Activated CD4-positive, alpha-beta T cell treated with anti-CD3 and anti-CD28 coated beads, Interleukin-2, Interleukin-4, amounts not matched to agents 100 ng/mL and 50 ng/mL, durations not matched to agents 16 hours and 8 hours (primary cell): ENCODE measurements at places on chromosomes 2 and 18.

- no peak for DNase-seq
Measured at GRCh38 chr2:216495656-216496055, 3.0 kb upstream of the RPL37A start.

GRCh38 chr2:240959214-240959940 is 39.0 kb upstream of the SNED1 start:
- DNase-seq, result no peak

GRCh38 chr2:110931648-110932047 is 189.1 kb upstream of the BCL2L11 start:
- DNase-seq, result no peak

GRCh38 chr2:213237251-213237650 is 47.0 kb upstream of the SPAG16 start:
- DNase-seq, result no peak

DNA sequence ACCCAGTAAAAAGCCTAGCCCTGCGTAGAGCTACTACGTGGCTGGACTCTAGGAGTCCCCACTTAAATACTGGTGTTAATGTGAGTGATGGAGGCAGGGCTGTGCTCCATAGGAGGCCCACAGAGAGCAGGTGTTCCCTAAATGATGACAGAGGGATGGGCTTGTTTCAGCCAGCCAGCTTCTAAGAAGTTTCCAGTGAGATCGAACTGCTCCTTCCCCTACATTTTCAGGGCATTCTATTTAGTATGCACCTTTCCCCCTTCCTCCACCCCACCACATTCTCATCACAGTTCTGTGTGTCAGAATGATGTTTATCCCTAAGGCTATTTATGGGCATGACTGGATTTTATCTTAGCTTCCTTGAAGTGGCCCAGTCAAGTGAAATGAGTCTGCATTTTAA is 213.0 kb downstream of the TRIB2 start:
- no peak for DNase-seq

GRCh38 chr2:214492152-214492551 is 81.3 kb downstream of the VWC2L start:
- no peak for DNase-seq

DNA sequence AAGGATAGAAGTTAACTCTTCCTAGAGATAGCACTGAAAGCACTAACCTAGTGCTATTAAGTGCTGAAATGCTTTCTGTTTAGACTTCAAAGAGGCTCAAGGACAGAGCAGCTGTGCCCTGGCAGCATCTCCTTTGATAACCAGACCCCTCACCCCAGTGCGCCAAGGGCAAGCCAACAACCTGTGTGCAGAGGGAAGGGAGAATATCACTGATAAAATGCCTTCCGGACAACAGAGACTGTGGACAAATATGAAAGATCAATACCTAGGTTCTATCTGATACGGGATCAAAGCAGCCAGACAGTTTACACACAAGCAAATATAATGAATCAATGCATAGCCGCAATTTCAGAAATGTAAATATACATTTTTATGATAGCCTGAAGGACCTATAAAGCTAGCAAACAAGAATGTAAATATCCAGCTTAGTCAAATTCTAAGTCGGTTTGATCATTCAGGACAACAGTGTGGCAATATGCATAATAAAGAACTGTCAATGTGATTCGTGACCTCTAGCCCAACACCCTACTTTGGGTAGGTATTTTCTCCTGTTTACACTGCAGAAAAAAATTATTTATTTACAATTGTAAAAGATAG is 91.8 kb upstream of the RFX8 start:
- no peak for DNase-seq

DNA sequence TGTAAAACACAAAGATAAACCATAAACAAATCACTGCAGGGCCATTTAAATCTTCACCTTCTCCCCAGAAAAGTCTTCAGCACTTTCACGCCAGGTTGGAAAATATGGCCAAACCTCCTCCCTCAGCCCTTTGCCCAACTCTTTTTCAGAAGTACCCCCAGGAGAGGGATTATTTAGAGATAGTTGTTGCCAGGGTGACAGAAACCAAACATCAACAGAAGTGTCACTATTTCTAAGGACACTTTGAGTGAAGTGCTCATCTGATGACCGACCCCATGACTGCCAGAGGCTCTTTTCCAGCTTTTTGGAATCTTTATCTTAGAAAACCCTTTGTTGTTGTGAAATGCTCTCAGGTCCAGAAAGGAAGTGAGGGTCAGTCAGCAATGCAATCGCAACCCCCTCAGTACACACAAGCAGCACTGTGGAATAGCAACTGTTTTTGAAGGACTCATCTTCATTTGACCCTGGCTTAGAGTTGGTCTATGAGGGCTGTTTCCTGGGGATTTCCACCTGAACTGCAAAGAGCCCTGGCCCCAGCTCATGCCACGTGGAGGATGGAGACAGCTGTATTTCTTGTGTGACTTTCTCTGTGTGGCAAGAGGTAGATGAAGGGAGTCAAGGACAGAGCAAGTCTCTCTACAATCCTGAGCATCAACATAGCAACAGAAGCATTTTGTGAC is 114.0 kb upstream of the STON1 start:
- no peak for DNase-seq

DNA sequence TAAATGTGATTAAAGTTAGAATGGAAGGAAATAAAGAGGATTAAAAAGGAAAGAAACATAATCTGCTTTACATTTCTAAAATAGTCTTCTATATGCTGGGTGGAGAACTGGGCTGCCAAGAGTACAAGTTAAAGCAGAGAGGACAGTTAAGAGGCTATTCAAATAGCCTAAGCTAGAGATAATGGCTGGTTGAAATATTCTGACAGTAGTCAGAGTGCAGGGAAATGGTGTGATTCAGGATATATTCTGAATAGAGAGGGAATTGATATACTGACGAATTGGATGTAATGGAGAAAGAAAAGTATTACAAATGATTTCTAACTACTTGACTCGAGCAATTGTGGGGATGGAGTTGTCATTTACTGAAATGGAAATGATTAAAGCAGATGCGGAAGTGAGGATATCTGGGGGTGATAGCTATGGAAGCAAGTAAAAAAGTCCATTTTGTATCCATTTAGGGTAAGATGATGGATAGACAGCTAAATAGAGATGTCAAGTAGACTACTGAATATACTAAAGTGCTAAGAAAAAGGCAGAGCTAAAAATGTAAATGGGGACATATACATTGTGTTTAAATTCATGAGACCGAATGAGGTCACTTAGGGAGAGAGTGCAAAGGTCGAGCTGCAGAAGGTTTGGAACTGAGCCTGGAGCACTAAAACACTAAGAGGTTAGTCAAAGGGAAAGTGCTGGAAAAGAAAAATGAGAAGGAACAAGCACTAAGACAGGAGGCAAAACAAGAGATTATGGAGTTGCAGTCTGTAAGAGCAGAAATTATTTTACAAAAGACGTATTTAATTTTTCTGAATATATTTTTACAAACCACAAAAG is 696.8 kb downstream of the LRRTM4 start:
- DNase-seq, result no peak

GRCh38 chr2:208415897-208416296 is 9.3 kb downstream of the PTH2R start:
- DNase-seq, result peak; percentile 69

DNA sequence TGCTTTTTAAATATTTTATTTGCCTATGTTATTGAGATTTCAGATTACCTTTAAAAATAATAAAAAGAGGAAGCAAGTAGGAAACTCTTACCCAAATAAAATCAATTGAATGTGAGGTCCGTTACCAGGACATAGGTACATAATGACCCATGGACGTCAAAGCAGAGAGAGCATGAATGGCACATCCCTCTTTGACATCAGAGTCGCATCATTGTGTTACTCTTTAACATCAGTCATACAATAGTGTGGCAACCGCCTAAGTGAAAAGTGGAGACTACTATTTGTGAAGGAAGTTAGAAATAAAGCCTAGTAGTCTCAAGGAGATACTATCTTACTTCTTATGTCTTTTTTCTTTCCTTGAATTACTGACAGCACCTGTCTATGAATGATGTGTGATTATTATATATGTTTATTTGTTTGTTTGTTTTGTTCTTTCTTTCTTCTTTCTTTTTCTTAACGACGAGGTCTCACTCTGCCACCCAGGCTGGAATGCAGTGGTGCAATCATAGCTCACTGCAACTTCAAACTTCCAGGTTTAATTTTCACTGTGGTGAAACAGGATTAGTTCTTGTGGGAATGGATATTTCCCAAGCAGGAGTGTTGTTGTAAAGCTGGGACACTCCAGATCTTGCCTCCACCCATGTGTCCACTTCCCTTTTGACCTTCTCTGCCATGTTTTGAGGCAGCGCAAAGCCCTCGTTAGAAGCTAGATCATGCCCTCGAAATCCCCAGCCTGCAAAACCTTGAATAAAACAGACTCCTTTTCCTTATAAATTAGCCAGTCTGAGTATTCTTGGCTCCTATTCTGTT is 407.2 kb upstream of the NETO1 start:
- DNase-seq, result no peak

DNA sequence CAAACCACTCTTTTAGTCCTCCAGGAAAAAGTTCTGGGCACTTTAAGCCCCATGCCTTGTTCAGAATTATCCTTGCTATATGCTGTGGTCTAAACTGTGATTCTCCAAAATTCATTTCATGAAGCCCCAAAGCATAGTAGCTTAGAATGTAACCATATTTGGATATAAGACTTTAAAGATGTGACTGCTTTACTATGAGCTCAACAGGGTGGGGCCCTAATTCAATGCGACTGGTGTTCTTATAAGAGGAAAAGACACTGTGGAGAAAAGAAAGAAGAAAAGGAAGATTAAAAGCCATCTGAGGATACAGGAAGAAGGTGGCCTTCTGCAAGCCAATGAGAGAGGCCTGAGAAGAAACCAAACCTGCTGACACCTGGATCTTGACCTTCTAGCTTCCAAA is 174.8 kb downstream of the GALNT13 start:
- DNase-seq, result no peak

DNA sequence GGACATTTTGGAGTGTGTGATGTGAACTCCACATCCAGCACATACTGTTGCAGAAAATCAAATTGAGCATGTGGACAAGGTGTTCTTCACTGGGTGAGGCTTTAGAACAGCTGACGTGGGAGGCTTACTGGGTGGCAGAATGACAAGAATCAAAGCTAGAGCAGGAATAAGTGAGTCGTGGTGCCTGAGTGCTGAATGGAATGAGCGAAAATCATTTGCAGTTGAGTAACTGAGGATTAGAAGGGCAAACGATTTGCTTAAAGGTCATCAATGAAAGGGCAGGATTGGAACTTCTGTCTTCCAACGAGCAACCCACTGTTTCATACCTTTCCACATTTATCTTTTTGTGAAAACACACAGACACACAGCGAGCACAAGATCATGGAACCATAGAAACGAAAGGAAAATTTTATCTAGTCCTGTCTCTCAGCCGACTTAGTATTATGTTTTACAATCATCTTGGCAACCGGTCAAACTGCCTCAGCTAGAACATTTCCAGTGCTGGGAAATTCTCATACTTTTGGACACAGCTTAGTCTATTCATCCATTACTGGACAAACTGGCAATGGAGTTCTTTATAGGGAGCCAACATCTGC is 7.2 kb upstream of the DAW1 start:
- DNase-seq, result no peak

DNA sequence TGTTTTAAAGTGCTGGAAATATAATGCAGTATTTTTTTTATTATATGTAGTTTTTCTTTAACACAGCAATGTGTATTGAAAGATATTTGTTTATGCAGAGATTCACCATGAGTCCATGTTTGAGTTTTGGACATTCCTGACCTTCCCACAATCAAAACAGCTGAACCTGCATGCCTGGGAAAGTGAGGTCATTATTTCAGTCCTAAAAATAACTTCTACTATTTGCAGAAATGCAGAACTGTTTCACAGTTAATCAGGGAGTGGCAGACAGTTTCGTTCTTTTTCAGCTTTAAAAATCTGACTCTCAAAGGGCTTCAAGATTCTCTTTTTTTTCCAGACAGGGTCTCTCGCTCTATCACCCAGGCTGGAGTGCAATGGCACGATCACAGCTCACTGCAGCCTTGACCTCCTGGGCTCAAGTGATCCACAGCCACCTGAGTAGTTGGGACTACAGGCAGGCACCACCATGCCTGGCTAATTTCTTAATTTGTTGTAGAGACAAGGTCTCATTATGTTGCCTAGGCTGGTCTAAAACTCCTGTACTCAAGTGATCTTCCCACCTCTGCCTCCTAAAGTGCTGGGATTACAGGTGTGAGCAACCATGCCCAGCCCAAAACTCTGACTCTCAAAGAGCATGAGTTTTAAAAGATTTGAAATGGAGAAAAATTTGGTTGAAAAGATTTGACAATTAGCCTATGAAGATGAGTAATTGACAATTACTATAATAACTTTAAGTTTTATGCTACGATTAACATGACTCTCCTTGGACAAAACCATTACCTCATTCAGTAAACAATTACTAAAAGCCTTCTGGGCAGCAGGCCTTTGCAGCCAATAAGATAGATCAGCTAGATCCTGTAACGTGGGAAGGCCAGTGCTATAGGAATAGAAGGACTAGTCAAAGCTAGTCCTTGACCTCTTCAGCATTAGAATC is 5.0 kb upstream of the MYL12B start:
- no peak for DNase-seq

DNA sequence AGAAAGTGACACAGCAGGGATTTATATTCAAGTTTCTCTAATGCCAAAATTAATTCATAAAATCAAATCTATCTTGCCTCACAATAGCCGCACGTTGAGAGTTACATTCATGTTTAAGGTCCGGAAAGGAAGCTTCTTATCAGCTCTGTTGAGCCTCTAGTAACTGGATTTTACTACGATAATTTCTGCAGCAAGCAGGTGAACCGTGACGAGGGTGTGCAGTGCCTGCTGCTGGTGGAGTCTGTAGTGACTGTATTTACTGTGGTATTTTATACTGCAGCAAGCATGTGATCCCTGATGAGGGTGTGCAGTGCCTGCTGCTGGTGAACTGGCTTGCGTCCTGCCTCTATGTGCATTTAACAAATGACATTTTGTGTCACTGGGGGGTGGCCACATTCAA is 120.0 kb downstream of the SNTG2 start:
- DNase-seq, result no peak

DNA sequence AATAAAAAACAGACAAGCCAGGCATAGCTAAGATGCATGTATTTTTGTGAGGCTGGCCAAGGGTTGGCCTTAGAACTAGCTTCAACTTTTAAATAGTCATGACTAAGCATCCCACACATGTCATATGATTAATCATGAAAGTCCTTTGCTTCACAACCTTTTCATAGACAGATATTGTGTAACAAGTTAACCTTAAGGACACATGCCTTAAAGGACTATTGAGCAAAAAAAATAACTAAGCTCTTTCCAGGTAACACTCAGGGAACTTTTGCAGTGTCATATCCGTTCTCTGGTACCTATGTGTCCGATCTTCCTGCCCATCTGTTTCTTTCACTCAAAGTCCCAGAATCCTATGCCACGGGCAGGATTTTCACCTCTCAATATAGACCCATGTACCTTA is 498.4 kb downstream of the STK39 start:
- DNase-seq, result no peak

GRCh38 chr2:36539631-36540030 is 58.3 kb downstream of the FEZ2 start:
- DNase-seq, result no peak
